AG10803 (cell line): ENCODE measurements at places on chromosomes 2 and 18.
A peak's percentile ranks its signal among the peaks of the same experiment; 100 is the strongest.

DNA sequence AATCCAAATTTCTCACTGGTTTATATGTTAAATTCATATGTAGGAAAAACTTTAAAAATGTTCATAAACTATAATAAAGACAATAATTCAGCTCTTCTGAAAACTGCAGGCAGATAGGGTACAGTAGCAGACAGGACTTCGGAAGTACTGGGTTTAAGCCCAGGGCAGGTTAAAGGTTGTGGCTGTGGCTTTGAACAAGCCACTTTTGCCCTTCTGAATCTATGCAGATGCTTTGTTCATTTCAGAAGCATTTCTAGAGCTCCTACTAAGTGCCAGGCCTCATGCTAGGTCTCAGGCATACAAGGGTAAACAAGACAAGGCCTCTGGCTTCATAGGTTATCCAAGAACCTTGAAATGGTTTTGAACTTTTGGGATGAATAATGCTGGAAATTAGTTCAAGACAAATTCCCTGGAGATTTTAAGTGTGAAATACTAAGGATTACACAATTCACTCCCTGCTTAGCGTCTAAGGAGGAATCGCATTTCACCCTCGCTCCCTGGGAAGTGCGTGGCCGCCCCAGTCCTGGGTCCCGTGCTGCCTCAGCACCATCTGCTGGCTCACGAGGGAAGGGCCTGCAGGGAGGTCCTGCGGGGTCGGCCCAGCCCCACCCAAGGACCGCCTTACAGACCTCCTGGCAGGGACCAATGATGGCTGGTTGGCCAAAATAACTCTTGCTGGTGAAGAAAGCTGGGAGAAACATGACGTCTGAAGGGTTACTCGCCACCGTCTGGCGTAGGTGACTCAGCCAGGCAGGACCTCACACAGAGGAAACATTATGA is 67.7 kb upstream of the L3MBTL4 start:
- peak; percentile 77 for DNase-seq

DNA sequence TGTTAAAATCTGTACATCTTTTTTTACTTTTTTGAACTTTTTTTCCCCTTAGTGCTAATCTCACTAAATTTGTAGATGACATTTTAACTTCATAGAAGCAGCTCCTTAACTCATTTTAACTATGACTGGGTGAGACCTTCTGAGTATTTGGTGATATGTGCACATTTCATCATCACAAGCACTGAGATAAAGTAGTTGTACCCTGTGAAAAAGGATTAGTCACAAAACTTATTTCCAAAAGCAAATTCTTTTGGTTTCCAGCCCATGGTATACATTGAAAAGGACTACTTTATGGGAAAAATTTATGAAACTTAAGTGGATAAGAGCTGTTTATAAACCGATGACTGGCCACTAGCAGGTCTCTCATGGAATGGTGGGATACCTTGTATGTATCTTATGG is 581.5 kb downstream of the PLCL1 start:
- DNase-seq = no peak

DNA sequence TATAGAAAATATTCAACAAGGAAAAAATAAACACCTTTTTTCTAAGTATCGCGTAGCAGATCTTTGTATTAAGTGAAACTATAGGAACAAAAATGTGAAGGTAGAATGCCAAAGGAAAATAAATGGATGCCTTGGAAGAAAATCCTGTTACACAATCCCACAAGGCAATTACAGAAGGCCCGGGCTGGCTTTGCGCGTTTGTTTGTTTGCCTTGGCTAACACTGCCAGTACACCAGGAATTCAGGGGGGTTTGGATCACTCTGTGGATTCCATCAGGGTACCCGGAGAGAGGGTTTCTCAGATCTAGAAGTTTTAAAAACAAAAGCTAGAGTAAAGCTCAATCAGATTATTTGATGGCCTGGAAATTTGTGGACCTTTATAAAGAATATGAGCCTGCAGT is 478.3 kb downstream of the FBXO15 start:
- DNase-seq = peak; percentile 39

GRCh38 chr2:98911376-98912154 is 24.5 kb downstream of the CRACDL start:
- no peak for DNase-seq

DNA sequence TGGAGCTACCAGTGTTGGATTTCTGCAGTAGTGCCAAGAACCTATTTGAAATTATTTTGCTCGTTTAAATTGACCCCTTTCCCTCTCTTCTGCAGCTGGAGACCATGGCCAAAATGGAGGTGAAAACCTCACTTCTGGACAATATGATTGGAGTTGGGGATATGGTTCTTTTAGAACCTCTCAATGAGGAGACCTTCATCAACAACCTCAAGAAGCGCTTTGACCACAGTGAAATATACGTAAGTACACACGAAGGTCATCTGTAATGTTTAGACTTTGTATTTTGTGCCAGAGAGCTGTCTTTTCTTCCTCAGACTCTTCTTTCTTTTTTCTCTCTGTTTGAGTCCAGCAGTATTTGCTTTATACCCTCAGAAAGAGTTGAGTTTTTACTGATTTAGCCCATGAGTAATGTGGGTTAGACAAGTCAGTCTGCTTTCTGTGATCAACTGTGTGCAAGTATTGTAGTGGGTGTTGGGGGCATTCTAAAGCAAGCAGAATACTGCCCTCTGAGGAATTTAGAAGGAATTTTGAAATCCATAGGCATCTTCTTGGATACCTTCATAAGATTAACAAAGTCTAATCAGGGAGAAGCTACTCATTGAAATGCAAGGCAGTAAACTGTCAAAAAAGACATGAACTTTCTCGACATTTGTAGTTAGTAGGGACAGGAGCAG is 31.7 kb downstream of the MYO1B start:
- no peak for DNase-seq

GRCh38 chr2:68925295-68925896 is 27.3 kb downstream of the GKN2 start:
- DNase-seq = peak; percentile 32

- no peak for DNase-seq
These were observed 10.6 kb upstream of the ABCA12 start for GRCh38 chr2:215149060-215149459.

DNA sequence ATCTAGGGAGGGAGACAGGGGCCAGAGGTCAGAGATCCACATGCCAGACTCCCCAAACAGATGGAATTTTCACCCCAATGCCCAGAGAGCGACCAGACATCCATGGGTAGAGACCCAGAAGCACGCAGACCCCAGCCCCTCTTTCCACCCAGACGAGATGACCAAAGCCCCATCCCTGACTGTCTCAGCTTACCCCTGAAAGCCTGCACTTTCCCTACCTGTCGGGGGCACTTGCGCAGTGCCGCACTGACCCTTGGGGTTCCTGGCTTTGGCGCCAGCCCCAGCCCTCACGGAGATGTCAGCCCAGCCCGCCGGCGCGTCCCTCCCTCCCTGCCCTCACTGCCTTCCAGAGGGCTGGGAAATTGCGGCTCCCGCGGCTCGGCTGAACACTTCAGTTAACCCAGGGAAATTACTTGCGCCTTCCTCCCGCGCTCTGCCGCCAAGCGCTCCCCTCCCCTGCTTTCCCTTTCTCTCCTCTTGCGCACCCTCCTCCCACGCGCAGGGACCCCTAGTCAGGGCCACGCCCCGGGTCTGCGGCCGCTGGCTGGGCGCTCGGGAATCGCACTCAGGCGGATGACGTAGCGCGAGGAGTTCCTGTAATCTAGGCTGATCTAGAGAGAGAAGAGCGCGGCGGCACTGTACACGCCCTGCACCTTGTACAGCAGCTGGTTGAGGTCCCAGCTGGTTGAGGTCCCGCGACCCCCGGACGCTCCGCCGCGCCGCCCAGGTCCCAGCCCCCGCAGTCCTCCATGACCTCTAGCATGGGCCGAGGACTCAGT is 12.0 kb downstream of the ALPG start:
- DNase-seq = no peak

GRCh38 chr2:1978706-1979105 is 234.4 kb upstream of the PXDN start:
- DNase-seq = no peak

DNA sequence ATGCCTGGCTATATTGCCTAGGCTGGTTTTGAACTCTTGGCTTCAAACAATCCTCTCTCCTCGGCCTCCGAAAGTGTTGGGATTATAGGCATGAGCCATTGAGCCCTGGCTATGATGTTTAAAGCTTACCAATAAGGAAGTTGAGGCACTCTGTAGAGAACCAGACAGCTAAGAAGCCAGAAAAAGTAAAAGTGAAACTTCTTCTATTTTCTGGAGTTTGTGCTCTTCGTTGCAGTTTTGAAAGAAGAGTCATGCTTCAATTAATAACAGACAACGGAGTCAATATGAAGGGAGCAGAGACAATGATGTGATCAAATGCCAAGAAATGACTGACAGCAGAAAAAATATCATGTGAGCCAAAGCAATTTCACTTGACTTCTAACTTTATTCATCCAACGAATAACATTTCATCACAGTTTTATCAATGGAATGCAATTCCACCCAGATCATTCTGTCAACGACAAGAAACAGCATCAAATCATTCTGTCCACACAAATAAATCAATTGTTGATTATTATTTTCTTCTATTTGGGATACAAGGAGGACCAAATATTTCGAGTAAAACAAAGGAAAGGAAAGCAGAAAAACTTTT is 175.5 kb upstream of the CELF4 start:
- no peak for DNase-seq

- no peak for DNase-seq
These were observed 7.8 kb upstream of the SERPINB2 start for GRCh38 chr18:63879709-63880108.

- peak; percentile 42 for DNase-seq
These were observed 99.8 kb downstream of the SH3BP4 start for GRCh38 chr2:235051436-235052260.

GRCh38 chr18:24877066-24877465 is 416.6 kb downstream of the HRH4 start:
- DNase-seq = no peak

GRCh38 chr2:10204326-10205161 is 82.0 kb downstream of the RRM2 start:
- DNase-seq = peak; percentile 35

- DNase-seq = peak; percentile 3
These were observed 173.9 kb upstream of the ERBB4 start for GRCh38 chr2:212712466-212712865.

GRCh38 chr2:73642338-73643018 is at the start of gene NAT8:
Gene NAT8 (minus strand): TSS chr2:73642422. CDS start chr2:73641628, 794 bp downstream.
- no peak for DNase-seq

- DNase-seq = no peak
These were observed 426.9 kb downstream of the STK39 start for GRCh38 chr2:167820488-167820887.

- DNase-seq = no peak
These were observed 66.9 kb upstream of the MAP3K20 start for GRCh38 chr2:173008786-173009185.

GRCh38 chr2:178514664-178515063 is 34.4 kb downstream of the PLEKHA3 start:
- peak; percentile 43 for DNase-seq

GRCh38 chr18:4017480-4017879 is 437.6 kb downstream of the DLGAP1 start:
- no peak for DNase-seq

DNA sequence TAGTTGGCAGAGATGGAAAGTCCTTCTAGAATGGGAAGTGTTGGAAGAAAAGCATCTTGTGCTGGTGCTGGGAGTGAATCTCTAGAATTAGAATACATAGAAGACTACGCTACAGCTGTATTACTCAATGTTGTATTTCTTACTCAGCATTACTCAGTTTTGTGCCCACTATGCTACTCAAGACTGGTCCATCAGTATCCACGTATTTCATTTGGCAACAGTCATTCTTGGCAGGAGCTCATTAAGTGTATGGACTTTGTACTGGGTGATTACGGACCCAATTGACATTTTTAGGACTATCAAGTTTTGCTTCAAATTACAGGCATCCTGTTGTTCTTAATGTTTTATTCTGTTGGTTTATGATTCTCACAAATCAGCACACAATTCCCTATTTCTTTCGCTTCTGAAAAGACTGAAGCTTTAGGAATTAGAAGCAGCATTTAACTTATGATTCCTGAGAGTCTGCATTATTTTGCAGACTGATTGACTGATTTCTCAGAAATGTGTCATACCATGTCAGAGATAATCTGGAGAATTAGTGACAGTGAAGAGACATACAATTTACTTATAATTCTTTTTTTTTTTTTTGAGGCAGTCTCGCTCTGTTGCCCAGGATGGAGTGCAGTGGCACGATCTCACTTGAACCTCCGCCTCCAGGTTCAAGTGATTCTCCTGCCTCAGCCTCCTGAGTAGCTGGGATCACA is 136.9 kb downstream of the MYO3B start:
- DNase-seq = peak; percentile 9

DNA sequence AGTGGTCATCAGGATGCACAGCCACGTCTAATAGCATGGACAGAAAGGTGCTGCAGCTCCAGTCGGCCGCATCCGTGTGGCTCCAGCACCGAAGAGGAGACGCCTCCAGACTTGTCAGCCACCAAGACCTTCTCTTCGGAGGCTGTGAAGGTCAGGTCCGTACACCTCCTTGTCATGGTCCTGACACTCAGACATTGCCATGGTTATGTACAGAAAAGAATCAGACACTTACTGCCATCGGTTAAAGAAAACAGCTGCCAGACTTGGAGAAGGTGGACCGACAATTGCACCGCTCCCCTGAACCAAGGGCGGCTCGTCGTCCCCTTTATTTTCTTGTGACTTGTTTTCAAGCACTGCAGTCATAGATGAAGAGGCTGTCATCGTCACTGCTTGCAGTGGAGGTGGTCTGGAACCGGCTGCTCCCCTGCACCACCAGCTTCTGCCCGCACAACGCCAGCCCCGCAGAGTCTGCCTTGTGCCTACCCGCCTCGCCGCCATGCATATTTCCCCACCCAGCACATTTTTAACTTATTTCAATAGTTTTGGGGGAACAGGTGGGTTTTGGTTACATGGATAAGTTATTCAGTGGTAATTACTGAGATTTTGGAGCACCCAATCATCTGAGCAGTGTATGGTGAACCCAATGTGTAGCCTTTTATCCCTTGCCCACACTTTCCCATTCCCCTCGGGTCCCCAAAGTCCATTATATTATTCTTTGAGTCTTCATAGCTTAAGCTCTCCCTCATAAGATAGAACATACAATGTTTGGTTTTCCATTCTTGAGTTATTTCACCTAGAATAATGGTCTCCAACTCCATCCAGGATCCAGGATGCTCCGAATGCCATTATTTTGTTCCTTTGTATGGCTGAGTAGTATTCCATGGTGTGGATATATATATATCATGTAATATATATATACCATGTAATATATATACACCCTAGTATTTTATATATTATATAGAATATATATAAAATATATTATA is 18.1 kb downstream of the FBXO48 start:
- no peak for DNase-seq

- peak; percentile 53 for DNase-seq
These were observed 77.9 kb upstream of the KLF7 start for GRCh38 chr2:207243601-207244000.

DNA sequence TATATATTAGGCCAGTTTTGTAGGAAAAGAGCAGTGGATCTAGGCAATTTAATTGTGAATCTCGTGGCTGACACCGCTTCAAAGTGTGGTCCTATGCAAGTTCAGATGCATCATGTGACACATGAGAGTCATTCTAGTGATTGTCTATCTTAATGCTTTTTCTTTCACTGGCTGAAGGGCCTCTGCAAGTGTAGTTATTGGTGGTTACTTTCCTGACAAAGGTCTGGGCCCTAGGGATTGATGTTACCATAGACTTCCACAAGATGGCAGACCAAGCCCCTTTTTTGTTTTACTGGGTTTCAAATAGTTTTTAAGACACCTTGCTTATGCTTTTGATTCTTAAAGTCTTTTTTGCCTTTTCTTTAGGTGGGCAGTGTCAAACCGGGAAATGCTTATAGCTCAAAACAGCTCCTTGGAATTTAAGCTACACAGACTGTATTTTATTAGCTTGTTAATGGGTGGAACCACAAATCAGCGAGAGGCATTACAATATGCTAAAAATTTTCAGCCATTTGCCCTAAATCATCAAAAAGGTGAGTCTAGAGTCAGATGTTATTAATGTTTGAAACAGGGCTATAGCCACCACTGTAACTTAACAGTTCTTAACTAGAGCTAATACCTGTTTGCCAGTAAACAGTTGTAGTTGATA is 25.9 kb downstream of the CD8A start:
- DNase-seq = peak; percentile 36
